NB4 (cell line): ENCODE measurements at places on chromosomes 6 and 20.

GRCh38 chr6:153231048-153231646 is 100.1 kb upstream of the RGS17 start:
- peak; percentile 59 for DNase-seq

- DNase-seq = no peak
These were observed 55.4 kb downstream of the GRM4 start for GRCh38 chr6:34090529-34090928.

DNA sequence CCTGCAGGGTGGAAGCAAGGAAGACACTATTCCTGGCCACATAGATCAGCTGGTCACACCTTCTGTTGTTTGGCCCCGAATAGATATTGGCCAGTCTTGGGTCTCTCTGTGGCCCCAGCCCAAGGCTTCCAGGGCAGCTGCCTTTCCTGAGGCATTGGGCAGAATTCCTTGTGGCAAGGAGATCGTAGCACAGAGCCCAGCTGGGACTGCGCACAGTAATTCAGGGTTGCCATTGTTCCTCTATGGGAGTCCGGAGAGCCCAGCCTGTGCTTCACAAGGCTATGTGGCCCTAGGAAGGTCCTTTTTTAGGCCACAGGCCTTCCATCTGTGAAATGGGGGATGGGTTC is 6.9 kb downstream of the SGK2 start:
- DNase-seq = no peak

GRCh38 chr6:101000341-101000740 is 119.2 kb upstream of the ASCC3 start:
- peak; percentile 32 for DNase-seq

- DNase-seq = no peak
These were observed 42.9 kb downstream of the RIOK1 start for GRCh38 chr6:7432391-7433120.
